Thoracic aorta (tissue), 2 donors: ENCODE measurements at places on chromosomes 7 and 10.

- no peak for DNase-seq
Measured at GRCh38 chr7:115346685-115347084, 424.8 kb downstream of the MDFIC start.

DNA sequence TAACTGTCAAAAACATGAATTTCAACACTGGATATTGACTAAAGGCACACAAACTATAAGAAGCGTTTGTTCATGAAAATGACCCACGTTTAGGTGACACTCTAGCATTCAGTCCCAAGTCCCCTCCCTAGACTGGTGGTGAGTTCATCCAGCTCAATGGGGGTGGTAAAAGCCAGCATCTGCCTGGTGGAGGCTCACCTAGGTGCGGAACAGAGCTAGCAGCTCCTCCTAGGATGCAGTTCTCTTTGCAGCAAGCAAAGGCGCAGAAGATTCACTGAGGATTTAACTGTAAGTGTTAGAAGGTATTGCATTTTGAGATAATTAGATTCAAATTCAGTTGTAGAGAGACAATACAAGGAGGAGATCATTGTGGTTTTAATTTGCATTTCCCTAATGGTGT lies 87.6 kb downstream of the VSTM2A start:
- no peak for DNase-seq

DNA sequence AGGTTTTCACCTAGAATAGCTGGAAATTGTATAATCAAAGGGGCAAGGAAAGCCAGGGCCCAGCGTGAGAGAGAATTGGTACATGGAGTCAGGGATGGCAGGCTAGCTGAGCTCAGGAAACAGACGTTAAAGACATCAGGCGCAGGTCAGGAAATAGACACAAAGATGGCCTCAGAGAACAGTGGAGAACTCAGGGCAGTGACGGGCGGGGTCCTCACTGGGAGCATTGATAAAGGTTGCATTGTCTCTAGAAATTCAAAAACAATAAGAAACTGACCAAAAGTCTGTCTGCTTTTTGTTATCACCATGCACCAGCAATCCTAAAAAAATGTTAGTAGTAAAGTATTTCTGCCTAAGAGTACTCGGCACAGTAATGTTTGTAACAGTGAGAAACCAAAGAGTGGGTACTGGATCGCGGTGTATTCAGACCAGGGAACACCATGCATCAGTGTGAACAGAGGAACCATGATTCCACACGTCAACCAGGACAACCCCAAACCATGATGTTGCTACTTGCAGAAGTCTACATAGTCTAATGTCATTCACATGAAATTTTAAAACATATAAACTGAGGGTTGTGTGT lies 81.9 kb upstream of the AUTS2 start:
- DNase-seq: no peak

GRCh38 chr10:78015546-78015945 lies 13.8 kb downstream of the POLR3A start:
- DNase-seq: no peak

- DNase-seq: no peak
Measured at GRCh38 chr7:14507617-14508016, 394.9 kb downstream of the DGKB start.

GRCh38 chr10:61634746-61635145 lies 28.0 kb upstream of the CABCOCO1 start:
- no peak for DNase-seq

- DNase-seq: no peak
Measured at GRCh38 chr10:110834629-110835301, 37.0 kb upstream of the PDCD4 start.

GRCh38 chr10:11245510-11245909 lies 227.8 kb downstream of the CELF2 start:
- DNase-seq: no peak

GRCh38 chr7:98619450-98620321 lies 2.6 kb downstream of the NPTX2 start:
- DNase-seq: no peak

DNA sequence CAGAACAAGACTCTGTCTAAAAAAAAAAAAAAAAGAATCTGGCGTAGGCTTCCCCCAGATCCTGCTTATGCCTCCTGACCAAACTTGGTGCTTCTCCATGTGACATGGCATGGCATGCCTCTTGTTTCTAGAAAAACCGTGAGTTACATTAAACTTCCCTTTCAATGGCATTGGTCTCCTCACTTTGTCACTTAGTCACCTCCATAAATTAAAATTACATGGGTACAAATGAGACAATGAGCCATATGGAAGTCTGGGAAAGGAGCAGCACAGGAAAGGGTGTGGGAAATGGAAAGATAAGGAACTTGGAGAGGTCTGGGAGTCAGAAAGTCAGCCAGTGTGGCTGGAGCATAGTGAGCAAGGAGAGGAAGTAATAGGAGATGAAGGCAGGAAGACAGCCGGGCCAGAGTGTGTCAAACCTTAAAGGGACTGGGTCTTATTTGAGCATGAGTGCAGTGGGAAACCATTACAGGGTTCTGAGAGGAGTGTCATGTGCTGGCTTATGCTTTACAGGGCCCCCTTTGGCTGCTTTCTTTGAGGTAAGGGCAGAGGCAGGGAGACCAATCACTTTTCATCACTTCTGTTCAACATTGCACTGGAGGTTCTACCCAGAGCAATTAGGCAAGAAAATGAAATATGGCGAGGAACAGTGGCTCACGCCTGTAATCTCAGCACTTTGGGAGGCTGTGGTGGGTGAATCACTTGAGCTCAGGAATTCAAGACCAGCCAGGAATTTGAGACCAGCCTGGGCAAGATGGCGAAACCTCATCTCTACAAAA lies 21.3 kb upstream of the ZMIZ2 start:
- DNase-seq: no peak

GRCh38 chr7:73606801-73607691 lies 17.3 kb downstream of the MLXIPL start:
- DNase-seq: no peak

DNA sequence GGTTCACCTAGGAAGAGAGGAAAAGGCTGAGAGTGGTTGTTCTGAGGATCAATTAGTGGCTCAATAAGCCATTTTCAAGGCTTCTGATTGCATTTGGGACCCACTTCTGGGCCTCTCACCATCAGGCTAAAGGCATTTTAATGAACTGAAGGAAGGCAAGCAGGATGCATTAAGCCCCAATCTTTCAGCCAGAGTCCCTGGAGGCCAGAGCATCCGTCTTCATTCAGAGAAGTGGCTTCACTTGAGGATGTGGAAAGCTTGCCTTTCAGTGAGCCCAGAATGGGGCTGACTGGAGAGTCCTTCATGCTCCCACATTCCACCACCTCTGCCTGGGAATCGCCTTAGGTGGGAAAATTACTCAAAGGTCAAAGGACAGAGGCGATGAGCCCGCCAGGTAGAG lies 41.8 kb downstream of the COL17A1 start:
- DNase-seq: no peak

- no peak for DNase-seq
Measured at GRCh38 chr7:140876519-140877248, 48.0 kb downstream of the BRAF start.

DNA sequence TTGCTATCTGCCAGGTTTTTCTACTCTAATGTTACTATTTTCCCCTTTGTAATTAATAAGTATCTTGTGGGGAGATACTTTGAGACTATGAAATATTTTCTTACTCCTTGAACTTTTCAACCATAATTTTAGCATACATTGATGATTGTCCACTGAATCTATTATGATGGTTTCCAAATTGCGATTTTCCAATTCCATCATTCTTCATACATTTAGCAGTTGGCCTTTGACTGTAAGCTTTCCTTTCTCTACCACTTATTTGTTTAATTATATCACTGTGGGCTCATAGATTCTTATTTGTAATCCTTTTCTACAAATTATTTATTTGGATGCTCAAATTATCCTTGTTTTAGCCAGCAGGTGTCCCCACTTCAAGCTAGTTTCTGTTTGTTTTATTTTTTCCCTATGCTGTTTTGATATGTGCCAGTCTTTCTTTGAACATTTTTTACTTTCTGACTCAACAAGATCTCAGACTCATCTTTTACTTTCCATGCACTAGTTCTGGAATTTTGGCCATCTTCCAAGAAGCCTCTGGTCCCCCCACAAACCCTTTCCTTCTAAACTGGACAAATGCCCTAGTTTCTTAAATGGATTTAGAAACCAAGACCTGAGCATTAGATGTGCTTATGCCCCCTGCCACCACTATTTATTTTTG lies 11.4 kb upstream of the MRPS16 start:
- DNase-seq: no peak

DNA sequence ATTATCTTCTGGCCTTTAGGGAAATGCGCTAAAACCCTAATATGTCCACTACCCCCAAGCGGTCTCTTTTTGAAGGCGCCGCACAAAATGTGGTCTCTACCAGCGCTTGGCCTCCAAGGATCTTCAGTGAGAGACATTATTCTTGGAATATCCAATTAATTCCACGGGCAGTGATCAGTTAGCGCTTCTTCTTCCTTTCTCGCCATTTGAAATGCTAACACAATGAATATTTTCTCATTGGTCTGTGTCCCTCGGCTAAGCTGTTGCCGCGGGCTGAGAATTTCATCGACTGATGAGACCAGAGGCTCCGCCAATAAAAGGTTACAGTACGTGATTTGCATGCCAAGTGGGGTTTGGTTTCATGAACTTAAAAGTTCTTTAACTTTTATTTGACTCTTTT lies 169.8 kb downstream of the TCF7L2 start:
- no peak for DNase-seq

- no peak for DNase-seq
Measured at GRCh38 chr7:16711730-16712129, 41.8 kb upstream of the TSPAN13 start.

- no peak for DNase-seq
Measured at GRCh38 chr10:119095640-119096039, 8.3 kb upstream of the DENND10 start.

GRCh38 chr10:79933961-79934360 lies 14.9 kb downstream of the SFTPD start:
- DNase-seq: no peak

- DNase-seq: no peak
Measured at GRCh38 chr7:25028370-25029021, 48.5 kb upstream of the OSBPL3 start.

DNA sequence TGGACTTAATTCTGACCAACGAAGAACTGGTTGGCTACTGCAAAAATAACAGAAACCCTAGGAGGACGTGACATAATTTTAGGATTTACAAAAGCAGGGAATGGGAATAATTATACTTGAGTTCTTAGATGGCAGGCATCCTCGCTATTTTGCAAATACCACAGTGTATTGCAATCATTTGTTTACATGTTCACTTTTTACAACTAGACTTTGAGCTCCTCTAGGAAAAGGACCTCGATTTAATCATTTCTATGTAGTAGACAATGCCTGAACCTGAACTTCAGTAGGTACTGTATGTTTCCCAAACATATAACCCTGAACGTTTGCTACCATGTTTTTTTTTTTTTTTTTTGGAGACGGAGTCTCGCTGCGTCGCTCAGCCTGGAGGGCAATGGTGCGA lies 137.7 kb downstream of the CNOT4 start:
- no peak for DNase-seq

DNA sequence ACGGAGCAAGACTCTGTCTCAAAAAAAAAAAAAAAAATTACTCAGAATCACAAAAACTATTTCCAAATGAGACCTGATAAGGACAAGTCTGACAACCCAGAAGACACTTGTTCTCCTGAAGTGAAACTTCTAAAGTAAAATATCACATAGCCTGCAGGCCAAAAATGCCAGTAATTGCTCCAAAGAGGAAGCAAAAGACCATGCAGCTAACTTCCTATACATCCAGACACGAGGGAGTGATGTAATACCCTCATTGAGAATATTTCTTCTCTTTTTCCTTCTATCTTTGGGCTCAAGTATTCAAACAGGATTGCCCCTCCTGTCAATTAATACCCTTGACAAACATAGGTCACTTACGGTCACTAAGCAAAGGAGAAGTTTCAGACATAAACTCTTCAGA lies 31.2 kb downstream of the ARMH3 start:
- DNase-seq: no peak
